ENCODE measurements at places on chromosomes 6 and 20. TPM values are rescaled to one million over a fixed set of nuclear protein-coding genes. Genes with fewer than 3 reads are reported as not detected.

The ITCH gene
- 50.3 TPM for total RNA-seq

The REM1 gene
- total RNA-seq: 2.8 TPM

The TULP1 gene
- total RNA-seq: 3.1 TPM

The CST9L gene
- not detected for total RNA-seq

The ETV7 gene
- 0.29 TPM for total RNA-seq

The OR2H2 gene
- not detected for total RNA-seq

The CLDN20 gene
- total RNA-seq: 0.29 TPM

The TFAP2D gene
- not detected for total RNA-seq

The IL17F gene
- not detected for total RNA-seq

The CAGE1 gene
- total RNA-seq: not detected

The STMND1 gene
- total RNA-seq: not detected

The SLC39A7 gene
- total RNA-seq: 60.0 TPM

The MRPS18A gene
- 54.2 TPM for total RNA-seq

The MYL9 gene
- total RNA-seq: 19.2 TPM

The DZANK1 gene
- 5.4 TPM for total RNA-seq

The RIMS1 gene
- 3.2 TPM for total RNA-seq

The BANF2 gene
- not detected for total RNA-seq

Measured in metanephros (tissue), 2 donors.